ENCODE measurements at places on chromosomes 16 and 17.

DNA sequence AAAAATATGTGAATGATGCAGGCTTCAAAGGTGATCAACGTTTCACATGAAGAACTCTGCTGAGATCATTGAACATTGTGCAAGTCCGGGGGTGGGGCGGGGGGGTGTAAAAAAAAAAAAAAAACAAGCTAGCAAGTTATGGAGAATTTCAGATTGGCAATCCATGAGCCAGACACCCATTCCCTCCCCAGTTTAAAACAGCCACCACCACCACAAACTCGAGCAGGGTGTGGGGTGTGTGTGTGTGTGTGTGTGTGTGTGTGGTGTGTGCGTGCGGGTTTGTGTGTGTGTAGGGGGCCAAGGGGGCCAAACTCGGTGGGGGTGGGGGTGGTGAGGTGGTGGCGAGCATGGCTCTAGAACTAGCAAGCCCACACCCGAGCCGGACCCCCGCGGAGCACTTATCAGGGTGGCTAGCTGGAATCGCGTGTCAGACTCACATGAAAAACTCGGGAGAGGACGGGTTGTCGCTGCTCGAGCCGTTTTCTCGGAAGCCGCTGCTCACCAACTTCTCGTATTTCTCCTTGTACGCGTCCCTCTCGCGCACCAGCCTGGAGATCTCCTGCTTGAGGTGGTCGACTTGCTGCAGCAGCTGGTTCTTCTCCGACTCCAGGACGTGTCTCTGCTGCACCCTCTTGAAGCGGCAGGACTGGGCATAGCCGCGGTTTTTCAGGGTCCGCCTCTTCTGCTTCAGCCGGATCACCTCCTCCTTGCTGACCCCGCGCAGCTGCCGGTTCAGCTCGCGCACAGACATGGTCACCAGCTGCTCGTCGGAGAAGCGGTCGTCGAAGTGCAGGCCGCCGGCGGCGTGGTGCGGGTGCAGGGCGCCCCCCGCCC is 2.0 kb downstream of the MAF start:
- DNase-seq, result peak; percentile 86

GRCh38 chr16:79286646-79287423 is 313.7 kb downstream of the MAF start:
- peak; percentile 10 for DNase-seq

GRCh38 chr17:62705156-62705777 is 77.8 kb downstream of the MRC2 start:
- DNase-seq, result no peak

GRCh38 chr16:66523861-66524354 is 26.0 kb downstream of the TK2 start:
- no peak for DNase-seq

GRCh38 chr16:4058386-4058785 is 57.9 kb downstream of the ADCY9 start:
- no peak for DNase-seq

All from ELF-1 (cell line).